NCI-H2107 (cell line): ENCODE measurements at places on chromosomes 7 and 10.

DNA sequence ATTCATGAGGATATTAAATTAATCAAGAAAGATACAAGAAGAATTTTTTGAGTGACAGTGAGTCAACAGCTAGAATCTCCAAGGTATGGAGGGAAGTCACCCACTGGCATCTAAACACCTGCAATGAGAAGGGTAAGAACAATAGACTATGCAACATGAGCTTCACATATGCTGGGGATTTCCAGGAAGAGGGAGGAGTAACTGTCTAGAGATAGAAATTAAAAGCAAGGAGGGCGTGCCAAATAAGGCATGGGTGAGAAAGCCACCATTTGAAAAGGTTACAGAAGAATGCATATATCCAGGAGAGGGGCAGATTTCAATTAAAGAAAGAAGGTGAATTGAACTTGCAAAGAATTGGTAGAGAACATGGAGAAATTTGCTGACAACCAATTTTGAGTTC is 365.7 kb downstream of the GPR37 start:
- no peak for DNase-seq

GRCh38 chr10:98266647-98267046 is 1.3 kb downstream of the LOXL4 start:
- no peak for DNase-seq

- DNase-seq, result peak; percentile 46
Measured at GRCh38 chr10:98309366-98310355, 41.7 kb upstream of the LOXL4 start.

GRCh38 chr10:71204746-71205145 is 7.6 kb upstream of the UNC5B start:
- DNase-seq, result no peak

DNA sequence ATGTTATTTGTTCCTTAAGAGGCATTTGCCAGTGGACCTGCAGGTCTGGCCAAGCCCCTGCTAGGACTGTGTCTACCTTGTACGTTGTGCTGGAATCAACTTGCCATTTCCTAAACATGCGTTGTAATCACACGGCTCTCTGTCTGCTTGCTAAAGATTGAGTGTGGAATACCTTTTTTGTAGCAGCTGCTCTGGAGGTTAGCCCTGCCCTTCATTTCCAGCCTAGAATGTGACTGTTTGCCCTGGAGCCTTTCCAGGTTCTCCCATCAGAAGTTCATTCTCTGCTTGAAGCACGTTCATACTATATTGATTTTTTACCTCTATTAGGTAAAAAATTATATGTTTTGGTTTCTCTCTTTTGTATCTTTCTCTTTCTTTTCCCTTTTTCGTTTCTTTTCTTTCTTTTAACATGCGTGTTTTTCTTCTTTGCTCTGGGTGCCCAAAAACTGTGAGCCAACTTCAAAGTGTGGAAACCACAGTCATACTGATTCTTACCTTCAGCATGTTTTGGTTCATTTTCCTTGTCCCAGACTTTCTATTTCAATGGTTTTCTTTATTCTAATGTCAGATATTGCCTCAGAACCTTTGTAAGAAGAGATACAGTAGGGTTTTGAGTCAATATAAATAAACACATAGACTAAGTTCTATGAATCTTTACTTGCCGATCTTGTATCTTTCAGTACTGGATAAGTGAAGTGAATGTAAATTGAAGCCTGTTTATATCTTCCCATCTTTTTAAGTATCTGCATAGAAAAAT is 111.9 kb upstream of the RPA3 start:
- DNase-seq, result peak; percentile 78

DNA sequence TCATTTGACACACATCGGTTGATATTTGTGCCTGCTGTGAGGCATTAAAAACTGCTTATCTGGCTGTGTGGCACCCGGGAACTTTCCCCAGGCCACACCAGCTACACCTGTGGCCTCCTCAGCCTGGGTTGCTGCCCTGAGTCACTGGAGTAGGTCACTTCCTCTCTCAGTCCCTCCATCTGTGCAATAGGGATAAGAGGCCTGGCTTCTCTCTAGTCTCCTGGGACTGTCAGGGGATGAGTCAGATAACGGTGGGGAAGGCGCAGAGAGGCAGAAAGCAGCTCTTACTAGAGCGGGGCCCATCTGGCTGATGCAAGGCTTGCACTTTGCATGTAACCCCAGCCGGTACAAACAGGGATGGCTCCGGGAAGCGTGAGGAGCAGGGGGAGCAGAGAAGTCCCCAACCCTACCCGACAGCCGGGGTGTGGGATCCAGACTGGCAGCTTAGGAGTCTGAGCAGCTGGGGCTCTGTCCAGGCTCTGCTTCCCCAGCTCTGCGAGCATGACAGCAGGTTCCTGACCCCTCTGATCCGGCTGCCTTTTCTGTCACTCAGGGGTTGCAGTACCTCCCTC is 34.0 kb downstream of the DNAJB12 start:
- peak; percentile 75 for DNase-seq

DNA sequence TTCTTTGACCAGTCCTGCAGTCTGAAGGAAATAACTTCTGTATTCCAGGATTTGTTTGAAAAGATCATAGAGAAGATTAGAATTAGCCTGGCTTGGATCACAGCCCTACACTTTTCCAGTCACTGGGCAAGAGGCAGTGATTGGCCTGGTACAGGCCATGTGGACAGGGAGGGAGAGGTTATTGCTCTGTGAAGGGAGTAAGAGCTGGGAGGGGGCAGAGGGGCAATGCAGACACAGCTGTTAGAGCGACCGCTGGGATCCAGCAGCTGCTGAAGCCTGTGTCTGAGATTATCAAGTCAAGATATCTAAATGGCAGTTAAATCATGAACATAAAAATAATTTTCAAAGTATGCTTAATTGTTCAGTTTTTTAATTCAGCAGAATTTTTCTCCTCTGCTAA is 257.3 kb downstream of the SDK1 start:
- no peak for DNase-seq

- no peak for DNase-seq
Measured at GRCh38 chr7:95794917-95795515, 22.7 kb downstream of the DYNC1I1 start.

DNA sequence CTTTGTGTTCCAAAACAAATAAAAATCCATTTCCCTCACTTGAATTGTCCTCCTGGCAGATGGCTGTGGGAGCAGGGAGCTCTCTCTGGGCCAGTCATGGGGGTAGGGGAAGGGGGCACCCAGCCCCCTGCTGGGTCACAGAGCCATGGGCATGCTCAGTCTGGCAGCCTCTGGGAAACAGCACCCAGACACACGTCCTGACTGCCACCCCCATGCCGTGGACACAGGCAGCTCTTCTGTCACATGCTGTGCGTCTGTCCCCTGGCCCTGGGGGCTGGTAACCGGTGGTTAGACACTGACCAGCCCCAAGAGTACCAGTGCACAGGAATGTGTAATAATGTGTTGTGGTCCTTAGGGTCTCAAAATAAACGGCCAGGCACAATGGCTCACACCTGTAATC is 47.0 kb downstream of the RASGEF1A start:
- DNase-seq, result no peak

DNA sequence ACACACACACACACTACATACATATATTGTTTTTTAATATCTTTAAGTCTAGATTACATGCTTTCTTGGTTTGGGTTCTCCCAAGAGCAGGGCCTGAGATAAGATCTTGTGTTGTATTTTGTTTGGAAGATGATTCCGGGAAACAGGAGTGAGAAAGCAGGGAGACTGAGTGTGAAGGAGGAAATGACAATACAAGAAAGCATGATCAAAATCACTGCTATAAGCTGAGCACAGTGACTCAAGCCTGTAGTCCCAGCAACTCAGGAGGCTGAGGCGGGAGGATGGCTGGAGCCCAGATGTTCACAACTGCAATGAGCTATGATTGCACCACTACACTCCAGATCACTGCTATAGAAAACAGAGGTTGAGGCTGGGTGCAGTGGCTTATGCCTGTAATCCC is 267.6 kb downstream of the SKIDA1 start:
- DNase-seq, result no peak

GRCh38 chr7:150514748-150515222 is at the start of gene GIMAP7:
GIMAP7 (plus strand) TSS chr7:150514872; CDS start chr7:150519975, 5,103 bp downstream.
- no peak for DNase-seq

DNA sequence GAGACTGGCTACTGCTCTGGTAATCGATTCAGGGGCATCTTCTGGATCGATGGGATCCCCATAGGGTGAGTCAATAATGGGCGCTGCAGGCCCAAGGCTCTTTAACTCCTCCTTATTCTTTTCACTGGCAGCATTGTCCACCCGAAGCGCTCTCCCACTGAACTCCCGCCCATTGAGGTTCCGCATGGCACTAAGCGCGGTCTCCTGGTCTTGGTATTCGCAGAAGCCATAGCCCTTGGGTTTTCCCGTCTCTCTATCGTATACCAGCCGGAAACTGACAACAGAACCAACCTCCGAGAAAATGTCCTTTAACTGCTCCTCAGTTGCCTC is 285 bp downstream of the CSTF2T start:
- no peak for DNase-seq

- DNase-seq, result no peak
Measured at GRCh38 chr10:60170250-60170649, 219.4 kb downstream of the ANK3 start.

DNA sequence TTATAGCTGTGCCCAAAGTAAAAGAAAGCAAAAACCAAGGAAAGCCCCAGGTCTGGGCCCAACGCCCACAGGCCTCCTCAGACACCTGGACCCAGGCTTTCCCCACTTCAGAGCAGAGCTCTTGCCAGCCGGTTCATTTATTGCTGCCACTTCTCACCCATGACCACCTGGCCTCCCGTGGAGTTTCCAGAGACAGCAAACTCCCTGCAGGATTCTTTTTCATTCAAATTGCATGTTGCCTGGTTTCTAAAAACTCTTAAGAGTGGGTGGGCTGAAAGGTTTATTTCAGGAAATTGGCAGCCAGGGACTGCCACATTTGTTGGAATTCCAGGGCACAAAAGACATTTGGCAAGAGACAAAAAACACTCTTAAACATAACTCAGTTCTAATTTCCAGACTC is 4.7 kb downstream of the VOPP1 start:
- DNase-seq, result peak; percentile 35
